Bronchus fibroblast of lung (primary cell): ENCODE measurements at places on chromosomes 16 and 17. TPM values are rescaled to one million over a fixed set of nuclear protein-coding genes. Genes with fewer than 3 reads are reported as not detected.

CMTM2 gene
- not detected in 2 replicates for total RNA-seq

TBKBP1 gene
- total RNA-seq = 2.7 and 3.6 TPM in 2 replicates

ERI2 gene
- 18.7 and 20.2 TPM in 2 replicates for total RNA-seq

C16orf82 gene
- not detected in 2 replicates for total RNA-seq

SLC52A1 gene
- total RNA-seq = 0.15 TPM in 1 of 2 replicates, not detected in the other

TBC1D28 gene
- not detected in 2 replicates for total RNA-seq

USP43 gene
- total RNA-seq = 0.15 and 0.50 TPM in 2 replicates

PFN1 gene
- total RNA-seq = 2,381 and 2,852 TPM in 2 replicates

MEIOC gene
- under 0.01 and 0.34 TPM in 2 replicates for total RNA-seq

STX1B gene
- total RNA-seq = 0.50 and 1.2 TPM in 2 replicates

CPHXL2 gene
- not detected in 2 replicates for total RNA-seq

ACE gene
- 0.89 and 1.0 TPM in 2 replicates for total RNA-seq

OSGIN1 gene
- 0.67 and 1.2 TPM in 2 replicates for total RNA-seq

HOXB6 gene
- 73.6 and 78.8 TPM in 2 replicates for total RNA-seq

CORO1A gene
- total RNA-seq = 7.4 and 7.7 TPM in 2 replicates

RUNDC1 gene
- total RNA-seq = 4.8 and 5.4 TPM in 2 replicates

VTN gene
- under 0.01 TPM in 1 of 2 replicates, not detected in the other for total RNA-seq

FBXL16 gene
- 0.17 and 0.45 TPM in 2 replicates for total RNA-seq

C17orf78 gene
- not detected in 2 replicates for total RNA-seq

EME1 gene
- 10.8 and 15.6 TPM in 2 replicates for total RNA-seq

UTP4 gene
- total RNA-seq = 16.3 and 19.2 TPM in 2 replicates

ACAP1 gene
- 0.50 and 1.2 TPM in 2 replicates for total RNA-seq

KRTAP4-3 gene
- not detected in 2 replicates for total RNA-seq

DLX4 gene
- not detected in 2 replicates for total RNA-seq

PYDC1 gene
- total RNA-seq = not detected in 2 replicates

CTCF gene
- total RNA-seq = 19.9 and 20.5 TPM in 2 replicates

MYH13 gene
- total RNA-seq = under 0.01 TPM in 1 of 2 replicates, not detected in the other

SLFN12L gene
- total RNA-seq = under 0.01 and 0.15 TPM in 2 replicates

KRTAP9-4 gene
- not detected in 2 replicates for total RNA-seq

KRTAP9-8 gene
- total RNA-seq = not detected in 2 replicates

OGFOD1 gene
- total RNA-seq = 31.8 and 37.2 TPM in 2 replicates
